ENCODE measurements at places on chromosomes 11 and 22.

GRCh38 chr22:38215156-38216038 is 13.6 kb downstream of the MAFF start:
- no peak for DNase-seq

DNA sequence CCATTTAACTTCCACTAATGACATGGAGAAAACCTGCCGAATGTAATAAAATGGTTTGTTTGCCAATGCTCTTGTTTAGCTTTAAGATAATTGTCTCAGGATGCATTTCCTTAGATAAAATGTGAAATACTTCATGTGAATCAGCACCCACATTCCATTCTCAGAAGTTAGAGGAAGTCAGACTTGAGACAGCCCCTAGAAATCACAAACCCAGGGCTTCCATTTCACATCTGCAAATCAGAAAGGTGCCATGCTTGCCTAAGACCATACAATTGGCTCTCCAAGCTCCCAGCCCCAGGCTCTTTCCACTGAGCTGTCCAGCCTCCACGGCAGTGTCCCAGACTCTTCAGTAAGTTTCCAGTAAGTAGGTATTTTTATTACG is 35.6 kb upstream of the ADORA2A start:
- no peak for DNase-seq

- no peak for DNase-seq
Measured at GRCh38 chr22:25697181-25697664, 44.8 kb upstream of the MYO18B start.

DNA sequence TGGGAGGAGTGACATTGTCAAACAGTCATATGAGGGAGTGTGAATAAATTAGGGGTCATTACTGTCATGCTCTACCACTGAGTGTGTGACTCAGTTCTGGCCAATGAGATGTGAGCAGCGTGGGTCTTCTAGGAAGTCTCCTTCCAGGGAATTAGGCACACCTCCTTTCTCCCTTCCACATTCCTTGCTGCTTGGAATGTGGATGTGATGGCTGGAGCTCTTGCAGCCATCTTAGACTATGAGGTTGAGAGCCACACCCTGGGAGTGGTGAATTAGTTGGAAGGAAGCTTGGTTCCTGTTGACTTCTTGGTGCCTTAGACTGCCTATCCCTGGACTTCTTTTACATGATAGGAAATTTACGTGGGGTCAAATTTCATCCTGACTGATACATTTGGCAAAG is 36.5 kb upstream of the SMIM38 start:
- no peak for DNase-seq

- DNase-seq: no peak
Measured at GRCh38 chr11:35307221-35307621, 112.1 kb downstream of the SLC1A2 start.

GRCh38 chr11:44165432-44165831 is 70.0 kb downstream of the EXT2 start:
- DNase-seq: no peak

DNA sequence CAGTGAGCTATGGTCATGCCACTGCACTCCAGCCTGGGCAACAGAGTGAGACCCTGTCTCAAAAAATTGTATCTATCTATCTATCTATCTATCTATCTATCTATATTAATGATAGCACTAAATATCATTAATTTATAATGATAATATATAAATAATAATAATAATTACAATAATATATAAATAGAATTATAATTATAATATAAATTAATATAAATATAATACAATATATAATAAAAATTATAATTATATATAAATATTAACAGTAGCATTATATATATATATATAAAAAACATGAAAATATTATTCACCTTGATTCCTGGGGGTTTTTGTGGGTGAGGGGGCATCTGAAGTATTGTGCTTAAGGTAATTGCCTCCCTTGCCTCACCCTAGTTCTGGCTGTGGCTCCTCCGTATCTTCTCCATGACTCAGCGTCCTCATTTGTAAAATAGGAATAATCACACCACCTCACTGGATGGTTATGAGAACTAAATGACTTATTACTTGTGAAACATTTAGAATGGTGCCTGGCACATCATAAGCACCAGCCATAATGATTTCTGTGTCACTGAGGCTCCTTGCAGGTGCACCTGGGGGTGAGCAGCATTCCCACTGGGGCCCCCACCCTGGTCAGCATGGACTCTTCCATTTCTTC is 18.8 kb downstream of the RASD2 start:
- no peak for DNase-seq

- DNase-seq: no peak
Measured at GRCh38 chr22:39028281-39028680, 7.4 kb downstream of the APOBEC3D start.
